ENCODE measurements at places on chromosomes 2 and 18. TPM values are rescaled to one million over a fixed set of nuclear protein-coding genes. Genes with fewer than 3 reads are reported as not detected.

GRCh38 chr2:171836146-171836910 lies 57.7 kb downstream of the SLC25A12 start:
- no peak for DNase-seq

DNA sequence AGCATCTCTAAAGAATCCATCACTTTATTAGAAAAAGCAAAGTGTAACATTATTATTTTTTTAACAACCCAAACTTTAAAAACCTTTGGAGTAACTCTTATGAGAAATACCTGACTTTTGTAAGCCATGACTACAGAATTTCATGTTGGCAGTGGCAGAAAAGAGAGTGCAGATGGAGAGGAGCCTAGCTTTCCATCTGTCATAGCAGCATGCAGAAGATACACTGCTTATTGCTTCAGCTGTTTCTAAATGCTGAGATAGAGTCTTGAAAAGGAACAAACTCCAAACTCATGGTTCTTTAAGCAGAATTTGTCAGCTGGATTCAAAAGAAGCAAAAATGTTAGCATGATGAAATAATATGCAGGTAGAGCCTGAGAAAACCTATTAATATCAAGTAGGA lies 1130.3 kb downstream of the DPP10 start:
- DNase-seq, result no peak

DNA sequence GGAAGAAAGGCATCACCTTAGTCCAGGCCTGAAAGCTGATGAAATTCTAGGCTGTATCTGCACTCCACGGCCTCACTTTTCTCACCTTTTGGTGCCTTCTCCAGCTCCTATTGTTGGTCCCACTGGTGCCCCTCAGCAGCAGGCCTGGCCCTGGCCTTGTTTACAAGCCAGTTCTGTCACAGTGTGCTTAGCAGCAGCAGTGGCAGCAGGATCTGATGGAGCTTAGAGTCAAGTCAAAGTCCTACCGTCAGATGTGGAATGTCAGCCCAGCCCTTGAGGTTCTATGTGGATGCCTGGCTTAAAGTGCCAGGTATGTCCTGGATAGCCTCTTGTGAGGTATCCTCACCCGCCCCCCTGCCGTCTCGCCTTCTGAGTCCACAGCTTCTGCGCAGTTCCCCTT lies 281.3 kb downstream of the SUCLG1 start:
- DNase-seq, result no peak

DNA sequence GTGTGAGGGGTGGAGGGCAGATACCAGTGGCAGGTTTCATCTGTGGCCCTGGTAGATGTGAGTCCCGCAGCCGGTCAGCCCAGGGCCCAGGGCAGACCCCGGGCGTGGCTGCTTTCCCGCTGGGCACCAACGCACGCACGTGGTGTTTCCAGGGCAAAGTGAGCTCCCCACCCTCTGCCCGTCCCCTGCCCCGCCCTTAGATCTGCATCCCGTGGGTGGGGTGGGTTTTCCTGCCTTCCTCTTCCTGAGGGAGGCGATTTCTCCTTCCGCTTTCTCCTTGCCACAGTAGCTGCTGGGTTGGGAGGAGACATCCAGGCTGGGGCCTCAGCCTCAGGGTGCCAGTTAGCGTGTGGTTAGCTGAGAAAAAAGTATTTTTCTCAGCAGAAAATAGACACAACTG lies 49.6 kb downstream of the ODC1 start:
- DNase-seq, result no peak

Gene RAB27B
- total RNA-seq, result under 0.01 TPM

Gene FABP1
- not detected for total RNA-seq

DNA sequence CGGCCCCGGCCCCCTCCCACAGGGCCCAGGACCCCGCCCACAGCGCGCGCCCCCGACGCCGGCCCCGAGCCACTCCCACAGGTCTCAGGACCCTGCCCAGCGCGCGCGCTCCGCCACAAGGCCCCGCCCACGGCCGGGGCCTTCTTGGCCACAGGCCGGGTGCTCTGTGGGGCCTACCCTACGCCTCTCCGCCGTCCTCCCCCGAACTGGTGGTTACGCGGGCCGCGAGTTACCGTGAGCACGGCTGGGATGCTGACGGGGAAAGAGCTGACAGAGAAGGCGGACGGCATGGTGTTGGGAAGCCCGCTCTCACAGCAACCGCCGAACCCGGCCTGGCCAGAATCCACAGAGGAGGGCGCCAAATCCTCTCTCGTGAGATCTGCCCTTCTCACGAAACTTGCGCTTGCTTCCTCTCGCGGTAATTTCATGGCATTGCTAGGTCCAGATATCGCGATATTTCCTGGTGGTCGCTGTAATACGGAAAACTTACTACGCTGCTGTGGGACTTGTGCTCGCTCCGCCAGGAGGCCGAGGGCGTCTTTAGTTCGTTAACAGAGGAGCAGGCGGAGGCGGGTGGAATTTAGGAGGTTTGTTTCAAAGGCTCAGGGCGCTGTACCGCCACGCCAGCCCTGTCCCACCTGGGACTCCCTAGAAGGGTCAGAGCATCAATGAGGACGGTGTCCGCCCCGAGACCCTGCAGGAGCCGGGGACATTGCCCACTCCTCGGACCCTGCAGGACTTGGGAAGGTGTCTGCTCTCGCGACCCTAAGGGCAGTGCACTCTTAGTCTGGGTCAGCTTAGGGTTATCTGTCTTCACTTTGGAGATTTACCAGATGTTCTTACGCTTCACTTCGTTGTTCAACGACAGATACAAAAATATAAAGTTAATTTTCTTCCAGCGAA lies at the start of gene TMEM18:
Gene TMEM18 (minus strand): TSS at position 351 of the 903 bp plus-strand sequence. CDS start 61 bp downstream, at position 290.
- peak; percentile 99 for DNase-seq

- DNase-seq, result no peak
Observed at GRCh38 chr18:50629148-50629631, 69.3 kb downstream of the MAPK4 start.

Gene GBX2
- 2.0 TPM for total RNA-seq

DNA sequence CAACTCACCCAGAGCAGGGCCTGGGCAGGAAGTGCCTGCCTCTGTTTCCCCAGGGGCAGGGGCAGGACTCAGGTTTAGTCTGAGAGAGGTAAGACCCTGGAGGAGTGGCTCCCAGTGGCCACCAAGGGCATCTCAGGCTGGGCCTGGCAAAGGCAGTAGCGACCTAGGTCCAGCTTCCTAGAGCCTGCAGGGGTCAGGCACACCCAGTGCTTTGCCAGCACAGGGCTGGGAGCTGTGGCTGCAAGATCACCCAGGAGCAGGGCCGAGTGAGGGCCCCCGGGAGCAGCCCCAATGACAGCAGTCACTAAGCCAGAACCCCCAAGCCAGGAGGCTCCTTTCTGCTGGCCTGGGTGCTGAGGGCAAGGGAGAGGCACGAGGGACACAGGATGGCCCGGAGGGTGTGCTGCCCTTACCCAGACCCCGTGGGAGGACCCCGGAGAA lies 8.8 kb upstream of the DUSP2 start:
- DNase-seq, result no peak

GRCh38 chr18:51053814-51054213 lies 23.8 kb downstream of the SMAD4 start:
- peak; percentile 31 for DNase-seq

DNA sequence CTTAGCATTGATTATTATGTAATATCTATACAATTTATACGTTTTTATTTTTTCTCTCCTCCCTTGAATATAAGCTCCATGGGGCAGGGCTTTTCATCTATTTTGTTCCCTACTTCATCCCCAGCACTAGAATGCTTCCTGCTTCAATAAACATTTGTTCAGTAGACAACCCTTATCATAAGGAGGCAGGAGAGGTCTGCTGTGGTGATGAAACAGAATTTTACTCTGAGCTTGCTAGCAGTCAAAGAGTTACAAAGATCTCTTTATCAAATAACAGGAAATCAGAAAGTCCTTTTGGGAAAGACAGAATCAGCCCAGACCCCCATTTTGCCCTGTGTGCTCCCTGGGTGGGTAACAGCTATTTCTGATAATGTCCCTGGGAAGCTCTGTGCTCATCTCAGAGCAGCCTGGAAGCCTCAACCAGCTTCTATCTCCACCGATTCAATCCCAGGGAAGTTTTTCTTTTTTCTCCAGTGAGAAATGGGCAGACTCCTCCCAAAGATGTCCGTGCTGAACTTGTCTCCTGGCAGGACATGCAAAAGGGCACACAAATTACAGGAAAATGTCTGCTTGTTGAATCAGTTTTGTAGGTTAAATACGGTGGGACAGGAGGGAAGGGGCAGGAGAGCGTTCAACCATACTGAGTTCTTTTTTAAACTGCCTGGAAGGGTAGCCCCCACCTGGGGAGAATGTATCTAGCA lies 84.7 kb upstream of the PKDCC start:
- no peak for DNase-seq

DNA sequence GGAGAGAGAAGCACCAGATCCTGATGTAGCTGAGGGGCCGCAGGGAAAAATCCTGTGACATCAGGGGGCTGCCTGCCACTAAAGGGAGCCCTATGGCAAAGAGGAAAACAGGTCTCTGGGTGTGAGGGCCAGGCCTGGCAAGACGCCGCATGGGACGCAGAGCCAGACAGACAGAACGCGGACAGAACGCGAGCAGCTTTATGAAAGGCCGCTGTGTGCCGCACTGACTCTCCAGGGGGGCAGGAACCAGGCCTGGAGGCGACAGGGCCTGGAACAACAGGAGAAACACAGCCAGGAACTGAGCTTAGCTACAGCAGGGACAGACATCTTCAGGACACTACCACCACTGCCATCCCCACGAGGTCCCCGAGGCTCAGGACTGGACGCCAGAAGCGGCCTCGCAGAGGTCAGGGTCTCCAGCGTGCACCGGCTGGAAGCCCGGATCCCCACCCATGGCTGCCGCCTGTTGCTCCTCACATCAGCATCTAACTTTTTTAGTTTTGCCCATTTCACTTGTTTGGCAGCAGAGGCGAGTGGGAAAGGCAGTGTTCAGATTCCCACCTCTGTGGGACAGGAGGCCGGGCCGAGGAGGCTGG lies 131.6 kb downstream of the VAPA start:
- DNase-seq, result no peak

Gene DOCK10
- 2.0 TPM for total RNA-seq

Gene CNTNAP5
- not detected for total RNA-seq

DNA sequence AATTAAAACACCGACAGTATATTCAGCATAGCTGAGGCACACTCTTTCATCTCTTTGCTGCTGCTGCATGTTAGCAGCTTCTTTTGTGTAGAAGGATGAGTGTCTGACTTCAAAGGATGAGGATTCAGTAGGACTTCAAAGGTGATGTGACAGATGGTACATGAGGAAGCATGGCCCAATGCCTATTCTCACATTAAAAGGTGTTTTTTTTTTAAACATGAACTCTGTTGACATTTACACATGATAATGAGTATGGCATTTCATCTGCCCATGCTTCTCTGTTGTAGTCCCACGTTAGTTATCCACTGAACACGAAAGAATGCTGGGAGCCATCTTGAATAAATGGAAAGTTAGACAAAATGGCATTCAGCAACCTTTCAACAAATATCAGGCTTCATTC lies 1950.8 kb upstream of the PIK3C3 start:
- DNase-seq, result no peak

GRCh38 chr18:79200546-79201268 lies 131.5 kb downstream of the ATP9B start:
- DNase-seq, result peak; percentile 51

DNA sequence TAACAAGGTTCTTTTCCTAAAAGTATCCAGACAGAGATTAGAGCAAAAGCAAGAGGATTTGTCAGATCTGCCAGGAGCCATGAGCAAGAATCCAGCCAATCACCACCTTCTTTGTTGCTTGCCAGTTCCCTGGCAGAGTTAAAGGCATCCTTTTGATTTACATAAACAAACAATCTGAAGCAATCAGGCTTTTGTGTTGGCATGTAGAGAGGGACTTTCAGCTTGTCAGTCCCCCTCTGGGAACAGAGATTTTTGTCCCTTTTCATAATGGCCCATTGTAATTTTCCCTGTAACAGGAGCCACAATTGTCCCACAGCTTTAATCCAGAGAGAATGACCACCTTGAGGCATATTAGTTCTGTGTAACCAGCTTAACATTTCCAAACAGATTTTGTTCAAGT lies at the start of gene ERMN:
Gene ERMN (minus strand): TSS at position 39 of the 400 bp plus-strand sequence. CDS start 182 bp downstream, outside the sequence.
- DNase-seq, result no peak

Gene HYCC2
- total RNA-seq, result 8.5 TPM

DNA sequence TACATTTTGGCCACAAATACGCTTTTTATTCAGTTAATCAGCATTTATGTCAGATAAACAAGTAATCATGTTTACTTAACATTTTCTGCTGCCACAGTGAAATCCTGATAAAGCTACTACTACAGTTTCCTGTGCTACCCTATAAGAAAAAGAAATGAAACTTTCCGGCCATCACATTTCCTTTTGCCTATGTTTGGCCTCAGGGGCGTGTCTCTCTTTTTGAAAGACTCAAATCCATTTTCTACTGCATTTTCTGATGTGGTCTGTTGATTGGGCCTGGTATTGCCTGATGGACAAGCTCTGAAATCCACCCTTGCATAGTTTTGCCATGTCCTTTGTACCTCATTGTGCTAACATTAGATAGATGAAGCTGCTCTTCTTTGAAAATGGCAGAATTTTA lies 152.6 kb downstream of the AGPS start:
- DNase-seq, result no peak

GRCh38 chr18:8084160-8084559 lies 517.0 kb downstream of the PTPRM start:
- DNase-seq, result peak; percentile 75

Gene RASGRP3
- 138 TPM for total RNA-seq

DNA sequence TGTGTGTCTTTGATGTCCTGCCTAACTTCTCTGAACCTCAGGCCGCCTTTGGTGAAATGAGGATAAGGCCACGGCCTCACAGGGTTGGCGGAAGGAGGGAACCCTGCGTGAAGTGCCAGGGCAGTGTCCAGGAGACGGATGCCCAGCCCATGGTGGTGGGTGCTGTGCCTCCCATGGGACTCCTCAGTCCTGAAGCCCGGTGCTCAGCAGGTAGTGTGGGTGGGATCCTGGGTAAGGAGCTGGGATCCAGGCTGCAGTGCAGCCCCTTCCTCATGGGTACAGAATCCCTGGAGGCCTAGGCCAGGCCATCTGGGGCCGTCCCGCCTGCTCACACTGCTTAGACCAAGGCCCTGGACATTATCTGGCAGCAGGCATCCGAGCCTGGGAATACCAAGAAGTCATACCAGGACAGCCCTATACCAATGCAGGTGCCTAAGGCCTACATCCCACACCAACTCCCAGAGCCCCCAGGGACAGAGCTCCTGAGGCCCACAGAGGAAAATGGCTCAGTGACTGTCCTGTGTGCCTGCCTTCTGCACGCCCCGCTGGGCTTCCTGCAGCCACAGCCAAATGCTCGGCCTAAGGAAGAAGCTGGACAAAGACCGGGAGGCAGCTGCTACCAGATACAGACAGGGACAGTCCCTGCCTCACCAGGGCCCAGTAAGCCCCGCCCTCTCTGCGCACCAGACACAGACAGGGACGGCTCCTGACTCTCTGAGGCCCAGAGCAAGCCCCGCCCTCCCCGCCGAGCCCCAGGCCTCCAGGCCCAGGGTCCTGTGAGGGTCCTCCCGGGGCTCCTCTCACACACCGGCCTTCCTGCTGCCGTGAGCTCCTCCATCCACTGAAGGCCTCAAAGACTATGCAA lies 78.0 kb downstream of the NDUFA10 start:
- DNase-seq, result no peak

Gene POTEJ
- 0.60 TPM for total RNA-seq

DNA sequence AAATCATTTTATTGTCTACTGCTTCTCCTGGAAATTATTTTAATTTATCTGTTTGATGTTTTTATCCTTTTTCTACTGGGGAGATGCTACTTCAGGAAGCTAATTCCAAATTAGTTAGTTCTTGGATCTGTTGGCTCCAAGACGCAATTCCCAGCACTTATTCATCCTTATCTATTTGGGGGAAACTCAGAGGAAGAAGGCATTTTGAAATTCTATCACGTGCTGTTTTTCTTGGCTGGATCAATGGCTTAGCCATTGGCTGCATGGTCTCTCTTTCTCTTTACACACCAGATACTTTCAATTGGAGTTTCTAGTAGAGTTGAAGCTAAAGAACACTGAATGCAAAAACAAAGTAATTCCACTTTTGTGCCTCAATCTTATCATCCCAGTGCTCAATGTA lies 98.3 kb downstream of the RAPGEF4 start:
- peak; percentile 20 for DNase-seq

All from lung microvascular endothelial cell (primary cell).